ENCODE measurements at places on chromosomes 11 and 22. TPM values are rescaled to one million over a fixed set of nuclear protein-coding genes. Genes with fewer than 3 reads are reported as not detected.

DNA sequence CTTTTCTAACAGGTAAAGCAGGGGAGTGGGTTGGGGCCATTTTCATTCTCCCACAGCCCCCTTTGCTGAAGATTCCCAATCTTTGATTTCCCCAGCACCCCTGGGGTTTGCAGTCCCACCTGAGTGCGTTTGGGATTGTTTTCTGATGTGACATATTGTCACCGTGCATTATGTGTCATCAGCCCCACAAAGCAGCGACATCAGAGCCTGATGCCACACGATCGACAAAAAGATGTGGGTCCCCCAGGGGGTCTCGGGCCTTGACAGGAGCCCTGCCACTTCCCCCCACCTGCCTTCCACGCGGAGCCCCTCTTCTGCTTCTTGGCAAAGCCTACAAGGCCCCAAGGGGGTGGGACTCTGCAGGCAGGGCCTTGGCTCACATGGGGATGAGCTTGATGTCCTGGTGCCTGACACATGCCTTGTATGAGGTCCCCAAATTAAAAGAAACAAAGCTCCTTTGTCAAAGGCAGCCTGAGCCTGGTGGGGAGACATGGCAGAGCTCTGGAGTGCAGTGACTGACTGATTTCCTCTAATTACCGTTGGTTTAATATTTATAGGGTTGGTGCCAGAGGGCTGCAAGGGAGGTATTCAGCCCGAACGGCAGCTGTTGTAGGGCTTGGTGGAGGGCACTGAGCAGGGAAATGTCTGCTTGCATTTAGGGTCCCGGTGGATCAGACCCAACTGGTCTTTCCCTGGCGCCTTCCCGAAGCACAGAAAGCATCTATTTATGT, 149.2 kb downstream of the MIAT start:
- H3K4me1 ChIP-seq = peaks cover 8% of the 10 kb centered on the region
- H3K27me3 ChIP-seq = peaks cover 3% of the 10 kb centered on the region
- DNase-seq = no peak
- no peak overlapping the region for H3K4me3 ChIP-seq
- no peak overlapping the region for H3K27ac ChIP-seq

GRCh38 chr11:95728790-95729189, 60.8 kb downstream of the FAM76B start:
- H3K27me3 ChIP-seq = no peaks in the 10 kb centered on the region
- no peaks in the 10 kb centered on the region for H3K36me3 ChIP-seq
- no peak overlapping the region for H3K27ac ChIP-seq
- peaks cover 9% of the 10 kb centered on the region for H3K4me1 ChIP-seq
- no peak overlapping the region for H3K4me3 ChIP-seq

The SERHL2 gene
- total RNA-seq = 0.69 TPM

DNA sequence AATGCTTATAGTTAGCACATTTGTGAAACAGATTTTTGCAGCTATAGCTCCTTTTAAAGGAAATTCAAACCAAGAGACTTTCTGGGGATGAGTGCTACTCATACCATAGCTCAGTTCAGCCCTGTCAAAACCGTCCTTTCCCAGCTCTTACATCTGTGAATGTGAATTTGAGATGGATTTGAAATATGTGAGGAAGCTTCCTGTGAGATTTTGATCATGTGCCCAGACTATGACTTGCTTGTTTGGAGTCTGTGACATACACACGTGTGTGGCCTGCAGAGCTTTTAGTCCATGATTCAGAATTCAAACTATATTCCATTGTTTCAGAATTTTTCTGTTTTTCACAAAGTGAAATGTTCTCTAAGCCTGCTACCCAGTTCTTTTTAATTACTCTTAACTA, 4.4 kb upstream of the MMP1 start:
- no peak overlapping the region for H3K27ac ChIP-seq
- H3K4me3 ChIP-seq = no peak overlapping the region
- peaks cover 10% of the 10 kb centered on the region for H3K4me1 ChIP-seq
- no peak for DNase-seq
- H3K27me3 ChIP-seq = peaks cover 4% of the 10 kb centered on the region
- no peaks in the 10 kb centered on the region for H3K36me3 ChIP-seq

The OR51I1 gene
- total RNA-seq = 1.2 TPM

The SCGB1A1 gene
- 0.72 TPM for total RNA-seq

GRCh38 chr11:69022260-69022659, 9.2 kb upstream of the MRGPRF start:
- no peaks in the 10 kb centered on the region for H3K27me3 ChIP-seq
- H3K36me3 ChIP-seq = no peaks in the 10 kb centered on the region
- no peaks in the 10 kb centered on the region for H3K4me1 ChIP-seq
- no peak overlapping the region for H3K27ac ChIP-seq
- H3K4me3 ChIP-seq = no peak overlapping the region
- no peak for DNase-seq

- peaks cover 11% of the 10 kb centered on the region for H3K27me3 ChIP-seq
- H3K36me3 ChIP-seq = peaks cover 11% of the 10 kb centered on the region
- no peak overlapping the region for H3K4me3 ChIP-seq
These were observed 2.8 kb downstream of the ZFTA start for GRCh38 chr11:63765688-63766241.

DNA sequence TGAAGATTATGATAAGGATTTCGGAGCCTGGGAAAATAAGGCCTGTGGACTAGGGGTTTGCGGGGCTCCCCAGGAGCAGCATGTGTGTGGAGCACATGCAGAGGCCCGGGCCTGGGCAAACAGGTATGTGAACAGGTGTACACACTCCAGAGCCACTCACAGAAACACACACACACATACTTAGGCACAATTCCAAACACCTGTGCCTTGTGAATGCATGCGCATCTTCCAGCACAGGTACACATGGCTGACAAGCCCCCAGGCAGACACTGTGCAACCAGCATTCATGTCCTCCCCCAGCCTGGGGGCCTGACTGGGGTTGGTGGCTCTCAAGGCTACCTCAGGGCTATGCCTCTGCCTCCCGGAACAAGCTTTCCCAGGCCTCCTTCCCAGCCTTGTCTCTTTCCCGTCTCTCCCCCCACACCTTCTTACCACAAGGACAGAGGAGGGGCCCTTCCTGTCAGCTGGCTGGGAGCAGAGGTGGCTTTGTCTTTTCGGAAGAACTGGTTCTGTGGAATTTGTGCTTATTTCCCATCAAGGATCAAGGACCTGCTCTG, 2.6 kb upstream of the P2RY6 start:
- peaks cover 18% of the 10 kb centered on the region for H3K27me3 ChIP-seq
- peaks cover 29% of the 10 kb centered on the region for H3K4me1 ChIP-seq
- DNase-seq = no peak

The TPBGL gene
- 7.0 TPM for total RNA-seq
